ENCODE measurements at places on chromosomes 3 and 15. TPM values are rescaled to one million over a fixed set of nuclear protein-coding genes. Genes with fewer than 3 reads are reported as not detected.

The STARD5 gene
- 7.1 TPM for total RNA-seq

The CDHR4 gene
- 1.3 TPM for total RNA-seq

The CPNE9 gene
- total RNA-seq, result not detected

The ITPR1 gene
- 65.1 TPM for total RNA-seq
